ENCODE measurements at places on chromosomes 12 and 14.

- DNase-seq, result no peak
Measured at GRCh38 chr12:31682136-31682962, 22.9 kb downstream of the ETFBKMT start.

GRCh38 chr12:31408763-31409162 lies 82.8 kb upstream of the SINHCAF start:
- DNase-seq, result no peak

DNA sequence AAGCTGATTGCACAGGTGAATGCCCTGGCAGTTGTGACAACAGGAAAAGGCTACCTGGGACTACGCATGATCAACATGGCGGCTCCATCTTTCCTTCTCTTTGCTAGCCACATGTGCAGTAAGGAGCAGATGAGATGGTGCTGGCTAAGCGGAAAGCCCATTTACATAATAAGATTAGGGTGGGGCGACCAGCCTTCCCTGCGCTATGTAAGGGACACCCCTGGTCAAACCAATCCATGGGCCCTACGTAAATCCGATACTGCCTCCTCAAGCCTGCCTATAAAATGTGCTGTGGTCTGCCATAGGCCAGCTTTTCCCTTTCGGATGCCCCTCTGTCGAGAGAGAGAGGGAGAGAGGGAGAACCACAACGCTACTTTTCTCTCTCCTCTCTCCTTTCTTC lies 31.0 kb upstream of the BTG1 start:
- DNase-seq, result no peak

- DNase-seq, result no peak
Measured at GRCh38 chr12:111064982-111065381, 144.6 kb upstream of the MYL2 start.

GRCh38 chr12:80847575-80847974 lies 90.2 kb downstream of the LIN7A start:
- no peak for DNase-seq

DNA sequence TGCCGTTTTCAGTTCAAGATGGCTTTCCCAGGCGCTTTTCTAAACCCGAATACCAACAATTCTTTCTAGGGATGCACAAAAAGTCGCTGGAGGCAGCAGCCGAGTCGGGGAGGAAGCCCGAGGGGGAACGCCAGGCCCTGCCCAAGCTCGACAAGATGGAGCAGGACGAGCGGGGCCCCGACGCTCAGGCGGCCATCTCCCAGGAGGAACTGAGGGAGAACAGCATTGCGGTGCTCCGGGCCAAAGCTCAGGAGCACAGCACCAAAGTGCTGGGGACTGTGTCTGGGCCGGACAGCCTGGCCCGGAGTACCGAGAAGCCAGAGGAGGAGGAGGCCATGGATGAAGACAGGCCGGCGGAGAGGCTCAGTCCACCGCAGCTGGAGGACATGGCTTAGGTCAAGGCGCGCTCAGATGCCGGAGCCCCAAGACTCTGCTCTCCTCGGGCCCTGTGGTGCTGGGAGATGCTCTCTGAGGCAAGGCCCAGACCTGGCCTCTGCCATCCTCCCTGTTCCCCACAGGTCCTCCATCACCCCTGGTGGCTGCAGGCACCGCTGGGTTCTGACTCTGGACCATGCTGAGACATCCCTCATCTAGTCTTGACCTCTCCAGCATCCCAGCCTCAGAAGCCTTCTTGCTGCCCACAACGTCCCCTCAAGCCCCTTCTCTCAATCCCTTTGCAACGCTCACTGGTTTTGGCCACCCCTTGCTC lies 21.4 kb downstream of the VSX2 start:
- no peak for DNase-seq

DNA sequence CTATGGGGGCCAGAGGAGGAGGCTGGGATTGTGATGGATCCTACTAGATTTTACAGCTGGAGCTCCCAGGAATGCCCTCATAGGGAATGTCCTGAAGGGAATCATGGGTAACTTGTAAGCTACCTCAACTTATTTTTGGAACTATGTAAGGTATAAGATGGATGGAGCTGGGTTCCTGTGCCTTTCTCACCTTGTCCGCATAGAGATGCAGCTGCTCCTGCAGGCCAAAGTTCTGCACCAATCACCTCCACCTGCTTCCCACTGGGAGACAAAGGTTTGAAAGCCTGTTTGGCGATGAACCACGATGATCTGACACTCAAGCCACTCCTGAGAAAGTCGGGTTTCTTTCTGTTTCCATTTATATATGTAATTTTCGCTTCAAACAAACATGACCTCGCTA lies 648 bp upstream of the AKAP5 start:
- no peak for DNase-seq
